Small intestine (tissue), 16 donors: ENCODE measurements at places on chromosomes 11 and 22. TPM values are rescaled to one million over a fixed set of nuclear protein-coding genes. Genes with fewer than 3 reads are reported as not detected.

MDK gene
- polyA plus RNA-seq: 246 TPM

MIAT gene
- 0.58 TPM for polyA plus RNA-seq

PGA4 gene
- polyA plus RNA-seq: 5.9 TPM

MPZL2 gene
- 27.5 TPM for polyA plus RNA-seq

KRTAP5-1 gene
- polyA plus RNA-seq: not detected

CSTPP1 gene
- 18.3 TPM for polyA plus RNA-seq

KRTAP5-7 gene
- polyA plus RNA-seq: 0.07 TPM

GAL3ST3 gene
- polyA plus RNA-seq: not detected

DDTL gene
- polyA plus RNA-seq: 10.9 TPM

FAM83F gene
- 17.4 TPM for polyA plus RNA-seq

DUSP8 gene
- polyA plus RNA-seq: 8.1 TPM
